ENCODE measurements at places on chromosomes 1 and 21. TPM values are rescaled to one million over a fixed set of nuclear protein-coding genes. Genes with fewer than 3 reads are reported as not detected.

Gene PTGS2
- total RNA-seq = 0.63 TPM

Gene OPRD1
- total RNA-seq = not detected

Gene IFNGR2
- total RNA-seq = 16.0 TPM

Gene KIF21B
- total RNA-seq = 3.7 TPM

Gene NBPF4
- total RNA-seq = 0.70 TPM

Gene FOXD3
- total RNA-seq = not detected

Gene ESRRG
- total RNA-seq = not detected

GRCh38 chr1:88746916-88747315, 62.8 kb downstream of the PKN2 start:
- no peak overlapping the region for H3K27ac ChIP-seq
- no peak overlapping the region for H3K4me3 ChIP-seq
- no peaks in the 10 kb centered on the region for H3K4me1 ChIP-seq
- no peak for DNase-seq

GRCh38 chr1:154141240-154141639, 13.6 kb downstream of the NUP210L start:
- no peak overlapping the region for H3K27ac ChIP-seq
- H3K4me1 ChIP-seq = no peaks in the 10 kb centered on the region
- no peaks in the 10 kb centered on the region for H3K27me3 ChIP-seq

- peaks cover 16% of the 10 kb centered on the region for H3K4me1 ChIP-seq
- peak within 1 kb of the TSS; percentile 94 for H3K4me3 ChIP-seq
- DNase-seq = peak; percentile 82
- H3K36me3 ChIP-seq = 0 out of 2 replicates have a peak, but pooled peaks cover 11% of the 10 kb centered on the region
- peak within 1 kb of the TSS; percentile 95 for H3K27ac ChIP-seq
- H3K27me3 ChIP-seq = no peaks in the 10 kb centered on the region
Observed at GRCh38 chr1:45687754-45688740, at the start of gene TMEM69. Gene TMEM69 (plus strand): TSS chr1:45688181. CDS start chr1:45691069, 2,888 bp downstream.

GRCh38 chr1:72557446-72558049, 275.2 kb upstream of the NEGR1 start:
- no peak overlapping the region for H3K27ac ChIP-seq
- H3K36me3 ChIP-seq = no peaks in the 10 kb centered on the region
- no peak for DNase-seq
- no peaks in the 10 kb centered on the region for H3K27me3 ChIP-seq
- no peaks in the 10 kb centered on the region for H3K4me1 ChIP-seq
- no peak overlapping the region for H3K4me3 ChIP-seq

- no peaks in the 10 kb centered on the region for H3K36me3 ChIP-seq
- 0 out of 2 replicates have a peak, but pooled peaks cover 10% of the 10 kb centered on the region for H3K27me3 ChIP-seq
- no peak for DNase-seq
- no peaks in the 10 kb centered on the region for H3K4me1 ChIP-seq
Observed at GRCh38 chr1:177122461-177123251, 41.9 kb downstream of the ASTN1 start.

DNA sequence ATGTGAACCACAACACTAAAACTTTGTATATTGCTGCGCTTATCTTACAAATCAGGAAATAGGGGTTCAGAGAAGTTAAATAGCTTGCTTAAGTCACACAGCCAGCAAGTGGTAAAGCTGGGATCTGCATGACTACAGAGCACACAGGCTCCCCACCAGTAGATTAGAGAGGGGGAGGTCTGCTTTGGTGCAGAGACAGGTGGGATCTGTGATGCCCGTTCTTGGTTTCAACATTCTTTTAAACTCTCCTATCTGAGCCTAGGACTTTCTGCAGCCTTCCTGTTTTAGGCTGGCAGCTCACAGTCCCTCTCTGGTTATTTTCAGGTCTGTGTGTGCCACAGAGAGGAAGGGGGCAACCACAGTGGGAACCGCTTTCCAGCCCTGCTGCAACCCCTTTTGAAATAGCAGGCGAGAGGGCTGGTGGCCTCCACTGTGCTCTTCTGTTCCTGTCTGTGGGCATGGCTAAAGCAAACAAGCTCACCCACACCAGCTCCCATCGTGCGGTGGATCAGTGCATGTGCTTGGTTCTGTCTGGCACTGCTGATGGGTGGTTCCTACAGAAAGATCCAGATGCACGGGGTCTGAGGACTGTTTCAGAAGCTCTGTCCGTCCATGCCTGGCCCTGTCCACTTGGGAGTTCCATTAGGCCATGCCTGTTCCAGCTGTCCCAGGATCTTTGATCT, 1.7 kb upstream of the IL6R start:
- peaks cover 15% of the 10 kb centered on the region for H3K4me1 ChIP-seq
- no peak overlapping the region for H3K4me3 ChIP-seq
- H3K27ac ChIP-seq = no peak overlapping the region
- 0 out of 2 replicates have a peak, but pooled peaks cover 5% of the 10 kb centered on the region for H3K27me3 ChIP-seq
- DNase-seq = no peak
- H3K36me3 ChIP-seq = no peaks in the 10 kb centered on the region

GRCh38 chr21:45539046-45539795, 3.0 kb downstream of the SLC19A1 start:
- no peak for DNase-seq
- H3K27ac ChIP-seq = no peak overlapping the region
- H3K36me3 ChIP-seq = no peaks in the 10 kb centered on the region
- H3K4me1 ChIP-seq = 0 out of 2 replicates have a peak, but pooled peaks cover 6% of the 10 kb centered on the region
- no peaks in the 10 kb centered on the region for H3K27me3 ChIP-seq
- no peak overlapping the region for H3K4me3 ChIP-seq

DNA sequence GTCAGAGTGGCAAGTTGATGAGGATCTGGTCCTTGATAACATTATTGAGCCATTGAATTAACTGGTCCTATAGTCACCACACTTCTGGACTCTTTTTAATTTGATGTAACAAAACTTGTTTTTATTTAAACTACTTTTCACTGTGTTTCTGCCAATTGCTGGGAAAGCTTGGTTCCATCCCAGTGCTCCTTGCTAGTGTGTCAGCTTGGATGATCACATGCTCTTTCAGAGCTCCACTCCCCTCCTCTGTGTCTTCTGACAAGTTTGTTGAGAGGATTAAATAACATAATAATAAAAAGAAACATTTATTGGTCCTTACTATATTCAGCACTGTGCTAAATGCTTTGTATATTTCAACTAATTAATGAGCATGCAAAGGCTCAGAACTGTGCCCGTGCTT, 448.5 kb upstream of the B3GALT2 start:
- H3K27me3 ChIP-seq = no peaks in the 10 kb centered on the region
- no peak overlapping the region for H3K4me3 ChIP-seq
- no peaks in the 10 kb centered on the region for H3K36me3 ChIP-seq
- no peak for DNase-seq
- no peak overlapping the region for H3K27ac ChIP-seq

- peak overlapping the region; percentile 72 for H3K27ac ChIP-seq
- H3K4me1 ChIP-seq = peaks cover 23% of the 10 kb centered on the region
- no peaks in the 10 kb centered on the region for H3K27me3 ChIP-seq
- peak overlapping the region; percentile 18 for H3K4me3 ChIP-seq
- no peaks in the 10 kb centered on the region for H3K36me3 ChIP-seq
- peak; percentile 51 for DNase-seq
Observed at GRCh38 chr1:199612976-199613774, 414.3 kb upstream of the NR5A2 start.

- no peak overlapping the region for H3K4me3 ChIP-seq
- no peak overlapping the region for H3K27ac ChIP-seq
Observed at GRCh38 chr1:211082824-211083223, 51.1 kb downstream of the KCNH1 start.

- H3K36me3 ChIP-seq = no peaks in the 10 kb centered on the region
- H3K27me3 ChIP-seq = no peaks in the 10 kb centered on the region
- no peak overlapping the region for H3K27ac ChIP-seq
- no peak for DNase-seq
Observed at GRCh38 chr1:215132156-215132555, 49.6 kb downstream of the KCNK2 start.

DNA sequence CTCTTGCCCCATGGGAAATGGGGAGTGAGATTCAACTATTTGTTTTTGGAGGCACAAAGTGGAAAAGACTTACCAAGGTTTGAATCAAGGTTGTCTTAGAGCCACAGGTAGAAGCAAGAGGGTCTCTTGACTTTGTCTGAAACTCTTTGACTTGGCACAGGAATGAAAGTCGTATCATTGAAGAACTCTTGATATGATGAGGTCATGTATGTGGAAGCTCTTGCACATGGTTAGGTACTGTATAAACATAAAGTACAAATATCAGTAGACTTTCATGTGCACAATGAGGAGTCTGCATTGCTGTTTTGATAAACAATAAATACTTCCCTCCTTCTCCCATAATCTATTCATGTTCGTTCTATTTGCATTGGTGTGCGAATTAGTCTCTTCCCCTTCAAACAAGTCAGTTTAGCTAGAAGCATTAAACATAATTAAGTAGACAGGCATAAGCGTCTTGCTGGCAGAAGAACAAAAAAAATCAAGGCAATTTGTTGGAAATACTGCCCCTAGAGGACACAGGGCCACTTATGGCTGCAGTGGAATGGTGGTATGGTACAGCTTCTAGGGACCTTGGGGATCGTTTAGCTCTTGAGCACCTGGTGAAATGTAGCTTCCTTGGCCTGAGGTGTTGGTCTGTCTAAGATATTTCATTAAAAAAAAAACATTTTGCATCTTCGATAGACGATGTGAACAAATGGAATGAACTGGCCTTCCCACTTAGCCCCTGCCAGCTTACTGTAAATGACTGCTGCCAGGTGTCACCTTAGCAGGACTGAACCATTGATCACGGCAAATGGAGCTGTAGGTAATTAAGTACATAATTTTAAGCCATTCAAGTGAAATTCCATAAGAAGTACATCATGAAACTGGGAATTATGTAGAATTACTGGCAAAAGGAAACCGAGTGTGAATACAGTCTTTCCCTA, 218.0 kb upstream of the GALNT2 start:
- no peaks in the 10 kb centered on the region for H3K4me1 ChIP-seq
- DNase-seq = no peak
- no peak overlapping the region for H3K4me3 ChIP-seq
- H3K27ac ChIP-seq = no peak overlapping the region
- no peaks in the 10 kb centered on the region for H3K27me3 ChIP-seq
- H3K36me3 ChIP-seq = no peaks in the 10 kb centered on the region

GRCh38 chr1:57195436-57195941, 228.4 kb downstream of the DAB1 start:
- H3K27ac ChIP-seq = no peak overlapping the region
- H3K36me3 ChIP-seq = no peaks in the 10 kb centered on the region
- peaks cover 9% of the 10 kb centered on the region for H3K27me3 ChIP-seq
- no peaks in the 10 kb centered on the region for H3K4me1 ChIP-seq

GRCh38 chr1:24803220-24803619, 58.0 kb downstream of the CLIC4 start:
- H3K4me3 ChIP-seq = no peak overlapping the region
- DNase-seq = no peak
- H3K36me3 ChIP-seq = peaks cover 3% of the 10 kb centered on the region
- H3K4me1 ChIP-seq = no peaks in the 10 kb centered on the region
- no peak overlapping the region for H3K27ac ChIP-seq
- H3K27me3 ChIP-seq = no peaks in the 10 kb centered on the region

- no peaks in the 10 kb centered on the region for H3K4me1 ChIP-seq
- H3K27ac ChIP-seq = no peak overlapping the region
- no peak for DNase-seq
- peaks cover 37% of the 10 kb centered on the region for H3K27me3 ChIP-seq
Observed at GRCh38 chr1:242447689-242448088, 76.8 kb downstream of the PLD5 start.

- no peak for DNase-seq
- no peak overlapping the region for H3K27ac ChIP-seq
- no peaks in the 10 kb centered on the region for H3K36me3 ChIP-seq
- no peaks in the 10 kb centered on the region for H3K27me3 ChIP-seq
Observed at GRCh38 chr1:20008391-20008841, 29.0 kb upstream of the PLA2G2A start.

DNA sequence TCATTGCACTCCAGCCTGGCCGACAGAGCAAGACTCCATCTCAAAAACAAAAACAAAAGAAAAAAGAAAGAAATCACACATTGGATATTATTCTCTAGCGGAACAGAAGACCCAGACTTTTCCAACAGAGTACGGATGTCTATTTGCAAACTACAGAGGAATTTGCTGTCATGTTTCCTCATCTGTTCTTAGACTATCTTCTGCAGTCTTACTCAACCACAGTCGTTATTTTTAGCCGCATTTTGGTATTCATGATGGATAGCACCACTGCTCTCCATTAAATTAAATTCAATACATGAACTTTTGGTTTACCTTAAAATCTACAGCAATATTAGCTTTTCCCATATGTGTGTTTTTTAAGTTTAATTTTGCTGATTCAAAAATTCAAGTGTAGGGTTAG, 14.2 kb upstream of the HEATR1 start:
- H3K4me1 ChIP-seq = no peaks in the 10 kb centered on the region
- H3K27me3 ChIP-seq = peaks cover 43% of the 10 kb centered on the region
- no peak overlapping the region for H3K27ac ChIP-seq
- no peak overlapping the region for H3K4me3 ChIP-seq
- H3K36me3 ChIP-seq = no peaks in the 10 kb centered on the region

- peaks cover 83% of the 10 kb centered on the region for H3K4me1 ChIP-seq
- peak; percentile 85 for DNase-seq
- peak overlapping the region; percentile 17 for H3K4me3 ChIP-seq
- H3K27me3 ChIP-seq = no peaks in the 10 kb centered on the region
Observed at GRCh38 chr1:46520063-46520911, 30.7 kb downstream of the DMBX1 start.

DNA sequence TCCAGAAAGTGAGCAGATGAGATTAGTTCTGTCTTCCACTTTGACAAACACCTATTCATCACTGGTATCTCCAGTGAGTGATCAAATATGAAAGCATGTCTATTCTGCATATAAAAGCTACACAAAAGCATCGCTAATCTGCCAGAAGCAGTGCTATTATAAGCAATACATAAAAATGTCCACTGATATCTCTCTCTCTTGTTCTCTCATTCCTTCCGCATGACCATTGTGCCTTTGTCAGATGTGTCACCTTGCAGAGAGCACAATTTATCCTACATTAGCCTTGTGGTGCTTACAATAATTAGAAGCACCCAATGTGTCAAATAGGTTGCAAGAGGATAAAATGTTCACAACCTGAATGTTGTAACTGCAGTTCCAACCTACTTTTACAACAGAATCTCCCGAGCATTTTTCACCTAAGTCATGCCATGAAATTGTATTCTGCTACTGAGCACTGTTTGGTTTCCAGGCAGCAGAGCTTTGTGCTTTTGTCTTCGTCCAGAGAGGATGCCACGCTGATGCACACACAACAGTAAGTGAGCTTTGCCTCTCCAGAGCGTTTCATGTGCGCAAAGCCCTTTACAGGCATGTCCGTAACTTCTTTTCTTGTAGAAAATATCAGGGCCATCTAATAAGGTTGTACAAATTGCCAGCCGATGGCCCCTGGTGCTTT, 198.7 kb upstream of the PLD5 start:
- H3K27ac ChIP-seq = no peak overlapping the region
- peaks cover 74% of the 10 kb centered on the region for H3K27me3 ChIP-seq
- DNase-seq = no peak
- H3K4me1 ChIP-seq = no peaks in the 10 kb centered on the region

Measured in PC-9 (cell line).